ENCODE measurements at places on chromosomes 7 and 10.

GRCh38 chr10:2119316-2119715, 382.0 kb upstream of the ADARB2 start:
- no peak for DNase-seq

GRCh38 chr10:21529032-21529910, 3.8 kb upstream of the SKIDA1 start:
- DNase-seq, result no peak

DNA sequence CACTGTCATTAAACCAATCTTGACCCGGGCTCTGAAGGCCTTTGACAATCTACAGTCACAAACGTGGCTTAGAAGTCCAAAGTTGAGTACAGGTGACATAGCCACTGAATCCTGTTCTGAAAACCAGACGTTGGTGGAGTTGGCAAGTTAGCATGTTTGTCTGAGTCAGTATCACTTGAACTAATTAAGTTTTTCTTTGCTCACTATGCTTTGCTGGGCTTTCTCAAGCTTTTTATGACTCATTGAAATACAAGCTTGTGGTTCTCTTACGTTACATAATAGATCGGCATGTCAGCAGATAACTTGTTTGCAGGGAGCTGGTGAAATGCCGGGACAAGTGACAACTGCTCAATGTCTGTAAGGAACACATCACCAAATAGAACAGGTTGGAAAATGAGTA, 53.8 kb downstream of the ARL5B start:
- no peak for DNase-seq

- no peak for DNase-seq
Observed at GRCh38 chr10:102815790-102816549, 21.2 kb downstream of the CYP17A1 start.

DNA sequence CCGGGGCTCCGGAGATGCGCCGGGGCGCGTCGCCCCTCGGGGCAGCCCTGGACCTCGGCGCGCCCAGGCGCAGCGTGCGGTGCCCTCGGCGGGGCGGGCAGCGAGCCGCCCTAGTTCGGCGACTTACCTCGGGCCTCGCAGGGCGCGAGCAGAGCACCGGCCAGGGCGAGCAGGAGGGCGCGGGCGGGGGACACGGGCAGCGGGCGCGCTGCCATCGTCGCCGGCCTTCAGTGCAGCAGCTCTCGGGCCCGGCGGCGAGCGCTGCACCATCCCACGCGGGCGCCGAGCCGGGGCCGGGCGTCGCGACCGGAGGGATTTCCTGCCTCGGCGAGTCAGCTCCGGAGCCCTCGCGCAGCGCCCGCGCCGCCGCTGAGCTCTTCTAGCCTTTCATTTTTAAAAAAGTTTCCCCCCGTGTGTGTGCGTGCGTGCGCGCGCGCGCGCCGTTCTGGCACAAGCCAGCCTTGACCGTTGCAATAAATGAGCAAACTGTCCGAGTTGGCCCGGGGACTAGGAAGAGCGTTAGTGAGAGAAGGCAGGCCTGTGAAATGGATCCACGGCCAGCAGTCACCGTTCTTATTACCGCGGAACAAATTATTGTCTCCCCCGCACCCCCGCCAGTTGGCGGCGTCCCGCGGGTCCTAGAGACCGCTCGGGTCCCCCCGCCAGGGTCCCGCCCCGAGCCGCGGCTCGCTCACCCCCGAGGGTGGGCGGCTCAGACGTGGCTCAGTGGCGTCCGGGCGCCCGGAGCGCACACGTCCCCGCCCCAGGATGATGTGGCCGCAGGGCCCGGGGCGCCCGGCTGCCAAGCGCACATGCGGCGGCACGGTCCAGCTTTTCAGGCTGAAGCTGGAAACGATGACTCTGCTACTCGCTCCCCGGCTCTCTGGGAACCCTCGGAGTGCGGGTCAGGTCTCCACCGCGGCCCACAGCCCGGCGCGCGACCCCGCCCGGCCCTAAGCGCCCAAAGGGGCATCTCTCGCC, at the start of gene ADAM12:
Gene ADAM12 (minus strand): TSS at position 547 of the 981 bp plus-strand sequence. CDS start 332 bp downstream, at position 215.
- no peak for DNase-seq

DNA sequence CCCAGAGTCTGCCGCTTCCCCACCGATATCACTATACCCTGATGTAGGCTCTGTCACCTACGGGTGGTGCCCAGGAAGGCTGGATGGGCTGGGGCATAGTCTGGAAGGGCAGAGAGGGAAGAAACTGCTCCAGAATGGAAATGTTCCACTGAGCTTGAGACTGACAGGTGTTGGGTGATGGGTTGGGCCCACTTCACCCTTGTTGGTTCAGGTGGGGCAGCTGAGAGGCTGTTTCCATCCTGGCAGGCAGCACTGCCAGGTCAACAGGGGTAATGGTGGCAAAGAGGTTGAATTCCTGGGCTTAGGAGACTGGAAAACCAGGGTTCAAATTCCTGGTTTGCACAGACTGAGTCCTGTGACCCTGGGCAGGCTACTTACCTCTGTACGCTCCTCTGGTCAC, 28.5 kb upstream of the FRAT2 start:
- DNase-seq, result no peak

GRCh38 chr7:101676956-101677355, 47.9 kb upstream of the MYL10 start:
- DNase-seq, result no peak

DNA sequence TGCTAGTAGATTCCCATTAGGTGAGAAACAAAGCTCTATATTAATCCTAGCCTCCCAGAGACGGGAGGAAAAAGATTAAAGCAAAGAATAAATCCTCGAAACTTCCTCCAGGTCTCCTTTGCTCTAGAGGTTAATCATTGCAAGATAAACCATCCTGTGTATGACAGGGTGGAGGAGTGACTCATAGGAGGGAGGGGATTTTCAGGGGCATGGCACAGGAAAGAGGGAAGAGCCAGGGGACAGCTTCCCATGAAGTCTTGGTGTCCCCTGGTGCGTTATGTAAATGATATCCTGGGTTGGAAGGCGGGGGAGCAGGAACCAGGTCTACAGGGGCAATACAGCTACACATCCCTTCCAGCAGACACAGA, 780 bp downstream of the CYP3A5 start:
- no peak for DNase-seq

- DNase-seq, result no peak
Observed at GRCh38 chr10:78432583-78432982, 398.9 kb downstream of the RPS24 start.

GRCh38 chr7:88140947-88141346, 78.9 kb downstream of the SRI start:
- DNase-seq, result no peak

DNA sequence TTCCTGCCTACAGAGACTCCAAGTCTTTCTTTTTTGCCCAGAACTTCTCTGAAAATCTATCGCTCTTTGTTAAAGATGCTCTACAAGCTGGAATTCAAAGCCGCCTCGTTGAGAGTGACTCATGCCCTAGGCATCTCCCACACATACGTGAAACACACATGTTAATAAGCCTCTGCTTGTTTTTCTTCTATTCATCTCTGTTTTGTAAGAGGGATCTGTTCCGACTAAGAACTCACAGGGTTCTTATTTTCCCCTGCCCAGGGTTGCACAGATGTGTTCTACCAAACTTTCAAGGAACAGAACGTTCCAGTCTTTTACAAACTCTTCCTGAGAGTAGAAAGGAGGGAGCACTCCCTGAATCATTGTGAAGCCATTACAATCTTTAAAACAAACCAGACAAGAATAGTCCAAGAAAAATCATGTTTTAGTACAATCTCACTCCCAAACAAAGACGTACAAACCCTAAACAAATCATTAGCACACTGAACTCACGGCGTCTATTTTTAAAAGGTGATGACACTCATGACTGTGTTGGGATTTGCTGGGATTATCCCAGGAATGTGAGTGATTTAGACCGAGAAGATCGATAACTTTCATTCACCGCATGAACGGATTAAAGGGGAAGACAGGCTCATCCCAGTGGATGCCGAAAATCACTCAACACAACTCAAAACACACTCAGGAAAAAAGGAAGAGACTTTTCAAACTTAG, 55.3 kb upstream of the INPP5A start:
- DNase-seq, result no peak

- peak; percentile 22 for DNase-seq
Observed at GRCh38 chr7:105015390-105015965, 1.5 kb downstream of the KMT2E start.

GRCh38 chr10:48749254-48749787, 64.6 kb downstream of the WDFY4 start:
- DNase-seq, result no peak

- DNase-seq, result no peak
Observed at GRCh38 chr10:113917636-113918035, 63.2 kb downstream of the NHLRC2 start.

GRCh38 chr10:133295426-133296320, 13.0 kb downstream of the TUBGCP2 start:
- DNase-seq, result no peak

DNA sequence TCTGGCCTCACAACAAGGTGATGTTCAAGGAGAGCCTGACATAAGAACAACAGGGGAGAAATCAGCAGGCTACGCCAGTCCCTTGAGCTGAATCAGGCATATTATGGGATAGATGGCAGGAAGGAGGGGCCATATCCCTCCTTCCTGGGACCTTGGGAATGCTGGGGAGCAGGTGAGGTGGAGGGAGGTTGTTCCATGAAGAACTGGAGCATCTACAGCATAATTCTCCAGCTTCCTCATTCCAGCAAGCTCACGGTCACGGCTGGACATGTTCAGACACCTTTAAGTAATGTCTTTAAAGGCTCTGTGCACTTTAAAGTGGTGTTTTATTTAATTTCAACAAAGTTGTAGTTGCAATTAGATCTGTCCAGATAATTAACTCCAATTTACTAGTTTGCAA, 780.5 kb downstream of the TYW1 start:
- DNase-seq, result no peak

DNA sequence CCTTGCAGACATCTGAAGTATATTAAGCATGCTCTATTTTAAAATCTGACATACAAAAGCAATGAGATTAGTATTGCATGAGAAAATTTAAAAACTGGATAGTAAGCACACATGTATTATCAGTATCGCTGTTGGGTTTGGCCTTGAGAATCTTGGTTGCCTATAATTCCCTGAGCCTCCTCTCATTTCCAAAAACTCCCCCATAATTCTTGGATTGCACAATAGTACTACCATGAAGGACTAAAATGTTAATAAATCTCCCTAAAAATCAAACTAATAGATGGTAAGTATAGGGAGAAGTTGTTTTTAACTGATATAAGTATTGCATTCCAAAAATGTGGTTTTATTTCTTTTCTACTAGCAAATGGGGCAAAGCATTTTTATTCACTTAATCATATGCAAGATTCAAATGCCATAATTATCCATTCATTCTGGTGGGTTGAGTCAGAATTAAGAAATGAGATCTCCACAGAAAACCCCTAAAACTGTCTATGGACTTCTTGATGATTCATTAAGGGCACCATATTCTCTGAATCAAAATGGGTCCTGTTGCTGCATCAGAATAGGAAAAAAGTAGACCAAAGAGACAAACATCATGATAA, 10.3 kb upstream of the VIM start:
- DNase-seq, result no peak

- DNase-seq, result no peak
Observed at GRCh38 chr7:23356726-23357125, 57.6 kb downstream of the MALSU1 start.

All from germinal center (tissue), 1 donor.